Muscle of back (tissue), 13 donors: ENCODE measurements at places on chromosomes 11 and 22.

DNA sequence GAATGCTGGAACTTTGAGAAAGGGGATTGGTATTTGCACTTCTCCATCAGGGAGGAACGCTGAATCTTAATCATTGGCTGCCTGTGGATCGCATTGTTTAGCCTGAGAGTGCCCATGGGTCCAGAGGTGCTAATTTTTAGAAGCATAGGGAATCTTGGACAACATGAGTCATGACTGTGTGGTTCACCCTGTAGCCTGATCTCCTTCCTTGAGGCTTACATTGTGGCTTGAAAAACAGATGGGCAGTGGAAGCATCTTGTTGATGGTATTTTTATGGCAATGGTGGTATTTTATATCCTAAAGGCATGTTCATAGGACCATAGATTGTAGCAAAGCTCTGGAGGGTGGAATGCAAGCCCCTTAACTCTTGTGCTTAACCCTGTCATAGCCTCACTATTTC lies 99.2 kb upstream of the DBX1 start:
- DNase-seq = no peak

- DNase-seq = peak; percentile 73
Measured at GRCh38 chr22:42661985-42662831, 13.0 kb upstream of the CYB5R3 start.

GRCh38 chr11:130940706-130941105 lies 24.4 kb upstream of the SNX19 start:
- no peak for DNase-seq

- DNase-seq = peak; percentile 71
Measured at GRCh38 chr11:133163463-133164419, 368.6 kb downstream of the OPCML start.

- DNase-seq = no peak
Measured at GRCh38 chr22:44764974-44765373, 12.6 kb downstream of the ARHGAP8 start.

- DNase-seq = no peak
Measured at GRCh38 chr11:19027829-19028595, 32.5 kb downstream of the MRGPRX2 start.

- no peak for DNase-seq
Measured at GRCh38 chr11:90309693-90310092, 86.8 kb upstream of the CHORDC1 start.

GRCh38 chr22:31253949-31254348 lies 38.3 kb downstream of the PIK3IP1 start:
- no peak for DNase-seq

- DNase-seq = no peak
Measured at GRCh38 chr22:45882881-45883810, 93.8 kb downstream of the WNT7B start.

- no peak for DNase-seq
Measured at GRCh38 chr11:65611028-65611757, 2.8 kb downstream of the MAP3K11 start.

DNA sequence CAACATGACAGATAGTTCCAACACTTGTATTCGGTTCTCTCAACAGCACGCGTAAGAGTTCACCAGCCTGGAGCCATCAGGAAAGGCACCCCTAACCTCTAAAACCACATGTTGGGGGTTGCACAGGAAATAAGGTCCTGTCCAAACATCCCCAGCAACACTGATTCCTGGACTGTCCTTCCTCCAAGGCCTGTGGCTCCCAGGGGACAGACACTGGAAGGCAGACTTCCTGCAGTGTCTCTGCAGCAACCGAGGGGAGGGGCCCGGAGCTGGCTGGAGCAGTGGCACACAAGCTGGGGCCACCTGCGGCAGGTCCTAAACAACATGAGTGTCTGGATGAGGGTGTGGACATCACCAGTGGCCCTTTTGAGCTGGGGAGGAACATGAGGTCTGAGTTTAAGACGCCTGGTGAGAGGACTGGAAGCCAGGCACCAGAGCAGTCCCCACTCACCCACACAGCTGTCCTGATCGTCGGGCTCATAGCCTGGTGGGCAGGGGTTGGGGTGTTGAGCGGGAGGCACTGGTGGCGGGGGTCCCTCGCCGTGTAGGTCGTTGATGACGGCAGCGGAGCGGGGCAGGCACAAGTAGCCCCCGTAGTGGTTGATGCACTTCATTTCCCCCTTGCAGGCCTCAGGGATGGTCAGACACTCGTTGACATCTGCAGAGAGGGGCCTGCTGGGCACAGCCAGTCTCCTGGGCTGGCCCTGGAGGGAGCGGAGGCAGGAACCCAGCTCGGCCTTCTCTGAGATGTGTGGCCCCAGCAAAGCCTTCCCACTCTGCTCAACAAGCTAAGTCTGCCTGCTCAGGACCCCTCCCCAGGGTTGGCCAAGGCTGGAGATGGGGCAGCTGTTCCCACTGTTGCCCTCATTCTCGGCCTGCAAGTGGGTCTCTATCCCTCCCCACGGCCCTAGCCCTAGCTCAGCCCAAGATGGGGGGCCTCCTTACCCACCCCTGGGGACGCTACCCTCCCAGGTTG lies 1.6 kb downstream of the EFEMP2 start:
- DNase-seq = no peak

DNA sequence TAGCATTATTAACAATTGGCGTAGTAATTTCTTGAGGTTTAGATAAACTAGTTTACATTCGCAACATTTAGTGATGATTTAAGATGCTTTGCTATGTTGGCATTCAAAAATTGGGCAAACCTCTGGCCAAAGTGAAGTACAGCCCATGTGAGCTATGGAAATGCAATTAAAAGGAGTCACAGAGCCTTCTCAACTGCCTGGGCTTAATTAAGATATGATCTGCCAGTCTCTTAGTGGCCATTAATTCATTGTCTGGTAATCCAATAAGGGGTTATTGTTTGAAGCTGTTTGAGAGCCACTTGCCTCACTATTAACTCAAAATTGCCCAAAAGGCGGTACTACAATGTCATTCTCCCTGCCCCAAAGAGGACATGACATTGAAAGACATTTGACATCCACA lies 608.9 kb downstream of the NTM start:
- DNase-seq = no peak

GRCh38 chr11:79083352-79083751 lies 357.5 kb downstream of the TENM4 start:
- peak; percentile 22 for DNase-seq

DNA sequence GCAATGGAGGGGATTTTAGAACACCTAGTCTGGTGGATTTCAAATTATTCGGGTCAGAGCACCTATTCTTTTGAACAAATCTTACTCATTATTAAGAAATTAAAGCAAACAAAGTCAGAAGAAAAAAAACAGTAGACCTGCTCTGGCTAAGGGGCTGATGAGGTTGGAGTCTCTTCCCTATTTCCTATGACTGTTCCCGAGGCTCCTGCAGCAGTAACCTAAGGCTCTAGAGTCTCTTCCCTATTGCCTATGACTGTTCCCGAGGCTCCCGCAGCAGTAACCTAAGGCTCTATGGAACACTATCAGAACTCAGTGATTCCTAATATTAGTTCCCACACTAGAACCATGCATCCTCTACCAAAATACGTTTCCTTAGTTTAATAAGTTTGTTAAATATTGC lies 607.9 kb downstream of the NTM start:
- DNase-seq = no peak

- DNase-seq = no peak
Measured at GRCh38 chr22:31142285-31142684, 2.0 kb upstream of the PLA2G3 start.

GRCh38 chr11:44610186-44610955 lies 44.9 kb downstream of the CD82 start:
- no peak for DNase-seq

- no peak for DNase-seq
Measured at GRCh38 chr11:108206969-108207682, 15.3 kb downstream of the NPAT start.

GRCh38 chr11:80900265-80900664 lies 1459.4 kb upstream of the TENM4 start:
- DNase-seq = no peak

- no peak for DNase-seq
Measured at GRCh38 chr11:64710418-64711137, 12.4 kb downstream of the NRXN2 start.

DNA sequence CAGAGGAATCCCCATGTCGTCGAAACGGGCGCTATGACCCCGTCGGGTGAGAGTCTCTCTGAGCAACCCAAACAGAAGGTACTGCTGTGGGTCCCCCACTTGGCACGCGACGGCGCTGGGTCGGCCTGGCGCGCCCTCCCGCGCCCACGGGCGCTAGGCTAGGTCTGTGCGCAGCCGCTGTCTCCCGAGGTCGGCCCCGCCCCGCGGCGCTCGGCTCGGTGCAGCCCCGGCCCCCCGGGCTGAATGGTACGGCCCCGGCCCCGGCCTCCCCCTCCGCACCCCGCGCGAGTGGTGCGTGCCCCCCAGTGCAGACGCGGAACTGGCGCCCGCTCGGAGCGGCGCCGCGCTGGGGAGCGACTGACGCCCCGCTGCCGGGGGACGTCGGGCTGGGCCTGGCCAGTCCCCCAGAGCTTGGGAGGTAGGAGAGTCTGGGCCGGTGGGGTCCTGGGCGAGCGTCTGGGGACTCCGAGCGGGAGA lies at the start of gene MADD:
MADD (plus strand) TSS at position 305 of the 477 bp plus-strand sequence.
- peak; percentile 94 for DNase-seq

DNA sequence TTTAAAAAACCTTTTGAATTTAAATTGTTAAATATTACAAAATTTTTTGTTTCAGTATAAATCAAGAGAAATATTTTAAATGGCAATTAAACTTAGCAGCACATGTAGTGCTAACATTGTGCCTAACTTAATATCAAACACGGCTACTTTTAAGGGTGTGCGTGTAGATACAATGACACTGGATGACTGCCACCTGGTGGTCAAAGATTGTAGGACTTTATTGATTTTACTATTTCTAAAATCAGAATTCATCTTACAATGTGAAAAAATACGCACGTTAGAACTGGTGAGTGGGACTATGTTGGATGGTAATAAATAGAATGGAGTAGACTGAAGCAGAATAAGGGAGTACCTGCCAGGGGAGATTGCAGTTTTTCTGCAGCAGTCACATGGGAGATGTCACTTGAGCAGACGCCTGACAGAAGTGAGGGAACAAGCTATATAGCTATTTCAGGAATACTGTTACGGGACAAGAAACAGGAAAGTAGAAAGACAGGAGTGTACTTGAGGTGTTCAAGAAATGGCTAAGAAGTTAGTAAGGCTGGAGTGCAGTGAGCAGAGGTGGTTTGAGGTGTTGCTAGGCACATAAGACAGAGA lies 52.9 kb downstream of the UVRAG start:
- DNase-seq = peak; percentile 34

GRCh38 chr11:105202422-105202821 lies 62.9 kb upstream of the CARD18 start:
- no peak for DNase-seq

- DNase-seq = no peak
Measured at GRCh38 chr11:95359341-95359663, 128.3 kb upstream of the SESN3 start.

GRCh38 chr11:35101223-35101622 lies 37.7 kb upstream of the CD44 start:
- DNase-seq = no peak

DNA sequence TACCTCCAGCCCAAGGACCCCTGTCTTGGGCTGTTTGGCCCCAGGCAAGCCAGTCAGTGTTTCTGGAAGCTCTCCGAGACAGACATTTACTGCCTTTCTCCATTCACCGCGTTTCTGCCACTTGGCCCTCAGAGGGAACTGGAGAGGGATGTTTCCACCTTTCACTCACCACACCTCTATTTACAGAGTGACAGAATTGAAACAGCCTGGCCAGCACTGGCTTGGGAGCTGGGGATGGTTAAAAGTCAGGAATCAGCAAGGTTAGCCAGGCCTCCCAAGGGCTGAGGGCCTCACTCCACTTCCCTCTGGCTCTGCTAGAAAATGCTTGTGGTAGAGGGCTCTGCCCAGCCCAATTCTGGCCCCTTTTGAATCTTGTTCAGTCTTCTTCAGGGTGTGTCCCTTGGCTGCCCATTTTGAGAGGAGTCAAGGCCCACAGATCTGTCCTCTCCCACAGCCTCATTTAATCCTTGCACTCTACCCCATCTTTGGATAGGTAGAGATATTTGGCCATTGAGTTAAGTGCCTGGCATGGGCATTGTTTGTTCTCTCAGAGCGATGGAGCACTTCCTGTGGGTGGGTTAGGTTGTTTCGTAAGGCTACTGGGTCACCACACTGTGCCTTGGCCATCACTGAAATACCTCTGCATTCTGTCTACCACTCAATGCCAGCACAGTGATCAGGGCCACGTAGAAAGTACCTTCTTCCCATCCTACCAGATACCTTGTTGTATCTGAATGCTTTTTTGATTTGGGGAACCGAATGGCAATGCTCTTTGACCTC lies 119.2 kb downstream of the MICAL2 start:
- no peak for DNase-seq

DNA sequence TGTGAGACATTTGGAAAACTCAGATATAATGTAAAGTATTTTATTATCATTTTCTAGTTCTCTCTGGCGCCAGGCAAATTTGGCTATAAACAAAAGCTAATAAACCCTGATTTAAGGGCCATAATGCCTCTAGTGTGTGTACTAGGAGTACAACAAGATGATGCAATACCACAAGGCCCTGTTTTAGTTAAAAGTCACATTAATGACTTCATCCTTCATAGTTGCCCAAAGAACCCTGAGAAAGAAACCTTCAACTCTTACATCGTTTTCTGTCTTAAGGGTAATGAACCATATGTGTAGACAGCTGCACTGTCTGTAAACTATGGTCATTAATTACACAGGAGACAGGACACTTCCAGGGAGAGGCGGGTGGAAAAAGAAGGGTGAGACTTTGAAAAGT lies 538.4 kb downstream of the FAM181B start:
- no peak for DNase-seq

DNA sequence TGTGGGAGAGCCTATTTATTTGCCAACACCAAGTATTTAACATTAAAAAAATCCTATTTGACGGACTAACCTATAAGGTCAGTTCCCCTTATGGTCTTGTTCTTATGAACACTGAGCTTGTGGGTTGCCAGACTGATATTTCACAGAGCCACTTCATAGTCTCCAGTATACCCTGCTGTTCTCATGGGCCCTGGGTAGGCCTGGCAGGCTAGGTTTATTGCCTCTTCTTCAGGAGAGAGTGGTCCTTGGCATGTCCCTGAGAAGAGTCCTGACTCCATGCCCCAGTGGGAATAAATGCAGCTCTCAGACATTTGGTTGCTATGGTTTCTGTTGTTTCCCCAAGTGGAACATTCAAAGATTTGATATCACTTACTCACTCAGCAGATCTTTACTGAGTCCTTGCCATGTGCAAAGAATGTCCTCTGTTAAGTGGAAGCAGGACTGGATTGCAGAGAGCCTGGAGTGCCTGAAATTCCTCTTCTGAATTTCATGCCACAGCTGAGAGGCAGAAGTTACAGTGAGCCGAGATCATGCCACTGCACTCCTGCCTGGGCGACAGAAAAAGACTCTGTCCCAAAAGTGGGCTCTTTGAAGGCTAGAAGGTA lies 15.7 kb downstream of the SLC5A1 start:
- no peak for DNase-seq

GRCh38 chr22:39266398-39267030 lies 21.7 kb upstream of the PDGFB start:
- DNase-seq = no peak

- no peak for DNase-seq
Measured at GRCh38 chr11:73053964-73054363, 88.2 kb downstream of the FCHSD2 start.

DNA sequence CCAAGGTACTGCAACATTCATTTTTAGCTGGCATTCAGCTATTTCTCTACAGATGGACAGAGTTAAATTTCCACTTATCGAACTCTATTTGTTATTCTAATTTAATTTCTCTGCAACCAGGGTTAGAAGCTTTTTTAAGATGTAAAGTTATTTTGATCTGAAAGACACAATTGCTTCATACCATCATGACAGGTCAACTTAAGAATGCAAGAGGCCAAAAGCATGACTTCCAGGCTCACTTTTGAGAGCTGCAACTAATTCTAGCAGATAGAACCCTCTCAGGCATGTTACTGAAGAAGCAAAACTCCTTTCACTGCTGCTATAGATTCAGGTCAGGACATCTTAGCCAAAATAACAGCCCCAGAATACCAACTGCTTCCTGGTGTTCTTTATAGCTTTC lies 86.5 kb upstream of the GALNT18 start:
- DNase-seq = no peak
